ENCODE measurements at places on chromosomes 5 and 9.
A peak's percentile ranks its signal among the peaks of the same experiment; 100 is the strongest.

GRCh38 chr5:76590027-76590426, 33.2 kb downstream of the F2RL2 start:
- no peak for DNase-seq

DNA sequence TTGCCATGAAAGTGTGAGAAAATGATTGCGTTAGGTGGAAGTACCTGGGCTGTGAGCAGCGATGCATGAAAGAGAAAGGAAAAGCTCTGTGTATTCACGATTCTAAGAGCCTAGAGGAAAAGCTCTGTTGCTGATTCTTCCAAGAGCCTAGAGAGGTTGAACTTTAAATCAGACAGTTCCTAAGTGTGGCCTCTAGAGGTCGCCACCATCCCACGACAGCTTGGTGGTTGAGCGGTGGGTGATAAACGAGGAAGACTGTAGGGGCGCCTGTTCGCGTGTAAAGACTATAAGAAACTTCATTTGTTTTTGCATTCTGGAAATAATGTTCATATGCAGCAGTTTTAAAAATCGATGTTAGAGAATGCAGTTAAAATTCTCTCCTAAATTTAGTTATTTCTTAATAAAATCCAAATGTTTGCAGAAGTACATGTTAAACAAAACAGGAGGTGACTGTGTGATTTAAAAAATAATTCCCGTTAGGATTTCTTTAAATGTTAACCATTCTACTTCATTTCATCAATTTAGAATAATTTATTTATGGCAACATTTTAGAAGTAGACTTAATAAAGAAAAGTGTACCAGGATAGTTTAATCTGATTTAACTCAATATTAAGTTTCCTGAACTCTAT, 107.7 kb downstream of the TENT4A start:
- no peak for DNase-seq

GRCh38 chr5:160869989-160870521, 18.0 kb upstream of the ATP10B start:
- DNase-seq = no peak

DNA sequence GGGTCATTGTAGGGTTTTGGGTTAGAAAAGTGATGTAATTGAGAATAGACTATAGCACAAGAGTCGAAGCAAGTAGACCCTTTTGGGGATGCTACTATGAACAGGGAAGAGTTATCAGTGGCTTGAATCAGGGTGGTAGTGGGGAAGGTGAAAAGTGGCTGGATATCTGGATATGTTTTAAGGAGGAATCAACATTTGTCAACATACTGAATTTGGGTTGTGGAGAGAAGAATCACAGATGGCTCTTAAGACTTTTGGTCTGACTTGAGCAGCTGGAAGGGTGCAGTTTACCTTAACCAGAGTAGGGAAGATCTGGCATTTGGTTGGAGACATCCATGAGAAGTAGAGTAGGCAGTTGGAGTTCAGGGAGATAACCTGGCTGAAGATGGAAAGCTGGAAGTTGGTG, 38.5 kb upstream of the FCHO2 start:
- DNase-seq = no peak

GRCh38 chr5:171152382-171152781, 156.7 kb upstream of the TLX3 start:
- no peak for DNase-seq

GRCh38 chr9:65409471-65409980, 124.5 kb upstream of the FOXD4L5 start:
- DNase-seq = no peak

DNA sequence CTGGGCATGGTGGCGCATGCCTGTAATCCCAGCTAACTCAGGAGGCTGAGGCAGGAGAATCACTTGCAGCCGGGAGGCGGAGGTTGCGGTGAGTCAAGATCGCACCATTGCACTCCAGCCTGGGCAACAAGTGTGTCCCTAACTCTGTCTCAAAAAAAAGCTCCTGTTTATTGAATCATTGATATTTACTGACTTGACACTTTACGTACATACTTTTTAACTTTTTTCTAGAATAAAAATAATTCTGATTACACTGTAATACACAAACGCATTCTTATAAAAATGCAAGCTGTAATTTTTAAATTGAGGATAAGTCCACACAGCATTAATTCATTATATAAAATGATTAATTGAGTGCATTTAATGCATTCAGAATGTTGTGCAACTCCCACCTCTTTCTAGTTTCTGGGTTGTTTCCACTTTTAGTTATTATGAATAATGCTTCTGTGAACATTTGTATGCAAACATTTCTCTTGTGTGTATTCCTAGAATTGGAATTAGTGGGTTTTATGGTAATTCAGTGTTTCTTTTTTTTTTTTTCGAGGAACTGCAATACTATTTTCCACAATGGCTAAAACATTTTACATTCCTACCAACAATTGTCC, 15.7 kb downstream of the ERCC6L2 start:
- DNase-seq = no peak

- DNase-seq = no peak
Measured at GRCh38 chr5:178207917-178208280, 3.6 kb downstream of the HNRNPAB start.

DNA sequence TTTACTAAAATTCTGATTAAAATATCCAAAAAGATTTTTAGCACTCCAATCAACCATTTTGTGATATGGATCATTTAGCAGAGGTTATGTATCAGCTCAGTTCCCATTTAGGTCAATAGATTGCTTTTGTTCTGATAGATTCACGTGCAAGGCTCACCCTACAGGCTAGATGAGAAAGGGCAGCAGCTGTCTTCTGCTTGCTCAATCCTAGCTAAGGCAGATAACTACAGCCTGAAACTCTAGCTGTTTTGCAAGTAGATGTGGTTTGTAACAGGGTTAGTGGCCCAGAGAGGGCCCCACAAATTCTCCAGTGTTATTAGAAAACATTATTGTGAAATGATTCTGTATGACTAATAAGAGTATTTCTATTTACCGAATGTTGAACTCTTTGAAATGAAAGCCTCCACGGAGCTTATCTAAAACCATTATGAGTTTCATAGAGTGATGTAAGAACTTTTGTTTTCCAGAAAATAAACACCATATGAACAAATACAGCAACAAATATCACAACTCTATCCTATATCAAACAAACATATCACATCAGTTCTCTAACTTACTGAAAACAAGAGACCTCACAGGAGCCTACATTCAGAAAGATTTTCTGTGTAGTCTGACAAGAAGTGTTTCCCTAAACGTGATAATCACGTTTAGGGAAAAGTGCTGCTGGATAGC, 841.9 kb upstream of the ACO1 start:
- DNase-seq = no peak

DNA sequence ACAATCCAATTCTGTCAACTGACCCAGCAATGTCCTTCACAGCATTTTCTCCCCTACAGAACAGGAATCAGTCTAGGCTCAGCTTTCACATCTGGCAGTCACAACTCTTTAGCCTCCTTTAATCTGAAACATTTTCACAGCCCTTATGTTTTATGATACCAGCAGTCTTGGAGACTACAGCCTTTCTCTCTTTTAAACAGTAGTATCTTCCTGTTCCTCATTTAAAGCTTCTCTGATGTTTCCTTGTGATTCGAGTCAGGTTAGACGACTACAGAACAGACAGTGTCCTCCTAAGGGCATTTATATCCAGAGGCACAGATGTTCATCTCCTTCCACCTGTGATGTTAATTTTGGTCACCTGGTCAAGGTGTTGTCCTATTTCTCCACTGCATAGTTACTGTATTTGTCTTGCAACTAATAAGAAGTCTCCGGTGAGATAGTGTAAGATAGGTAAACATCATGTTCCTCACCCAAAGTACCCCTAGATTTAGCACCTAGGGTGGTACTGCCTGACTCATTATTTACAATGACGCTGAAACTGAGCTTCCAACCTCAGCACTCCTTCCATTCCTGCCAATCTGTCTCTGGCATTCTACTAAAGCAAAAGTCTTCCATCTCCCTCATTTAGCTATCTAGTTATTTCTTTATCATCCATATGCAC, 20.7 kb downstream of the TTC39B start:
- no peak for DNase-seq

DNA sequence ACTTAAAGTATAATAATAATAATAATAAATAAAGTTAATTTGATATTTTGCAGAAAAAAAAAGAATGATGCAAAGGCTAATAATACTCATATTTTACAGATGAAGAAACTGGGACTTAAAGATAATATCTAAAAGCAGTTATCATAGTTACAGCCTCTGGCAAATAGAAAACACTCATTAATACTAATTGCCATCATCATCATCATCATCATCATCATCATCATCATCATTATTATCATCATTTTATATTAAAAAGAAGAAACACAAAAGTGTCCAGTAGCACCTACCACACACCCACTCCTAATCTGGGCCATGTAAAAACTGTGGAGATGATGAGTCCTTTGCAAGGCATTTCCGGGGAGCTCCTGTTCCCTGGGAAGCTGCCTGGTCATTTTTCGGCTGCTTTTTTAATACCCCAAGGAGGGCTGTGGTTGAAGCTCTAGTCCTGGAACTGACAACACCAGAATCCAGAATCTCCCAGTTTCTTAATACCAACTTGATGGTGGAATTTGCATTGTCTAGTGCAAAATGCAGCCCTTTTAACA, 70.8 kb downstream of the HTR4 start:
- DNase-seq = no peak

GRCh38 chr5:159310511-159310910, 19.8 kb downstream of the IL12B start:
- DNase-seq = peak; percentile 42

DNA sequence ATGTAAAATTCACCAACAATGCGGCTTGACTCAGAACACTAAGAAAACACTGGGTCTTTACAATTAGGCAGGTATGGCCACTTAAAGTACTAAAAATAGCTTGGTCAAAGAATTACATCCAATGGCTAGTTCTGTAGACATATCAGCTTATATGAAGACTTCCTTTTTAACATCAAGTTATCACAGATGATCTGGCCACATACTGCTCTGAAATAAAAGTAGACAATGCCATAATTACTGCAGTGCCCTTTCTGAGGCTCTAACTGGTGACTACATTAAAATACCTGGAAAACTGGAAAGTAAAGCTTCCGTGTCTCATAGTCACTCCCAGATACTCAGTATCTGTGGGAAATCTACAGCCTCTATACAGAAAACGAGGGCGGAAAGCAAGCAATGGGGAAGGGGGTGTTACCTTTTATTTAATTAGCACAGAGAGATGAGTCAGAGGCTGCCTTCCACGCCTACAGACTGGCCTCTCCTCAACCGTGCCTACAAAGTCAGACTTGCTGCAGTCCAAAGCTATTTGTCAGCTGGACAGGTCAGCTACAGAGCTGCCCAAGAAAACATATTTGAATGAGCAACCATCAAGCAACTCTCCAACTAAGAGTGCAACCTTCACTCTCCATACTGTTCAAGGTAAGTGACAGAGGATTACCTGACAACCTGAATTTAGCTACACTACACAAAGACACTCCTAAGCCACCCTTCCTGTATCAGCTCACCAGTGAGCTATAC, 8.7 kb downstream of the SERINC5 start:
- DNase-seq = no peak

- DNase-seq = no peak
Measured at GRCh38 chr5:169548315-169548714, 35.3 kb upstream of the SPDL1 start.

- no peak for DNase-seq
Measured at GRCh38 chr5:116813906-116814305, 239.3 kb upstream of the SEMA6A start.

DNA sequence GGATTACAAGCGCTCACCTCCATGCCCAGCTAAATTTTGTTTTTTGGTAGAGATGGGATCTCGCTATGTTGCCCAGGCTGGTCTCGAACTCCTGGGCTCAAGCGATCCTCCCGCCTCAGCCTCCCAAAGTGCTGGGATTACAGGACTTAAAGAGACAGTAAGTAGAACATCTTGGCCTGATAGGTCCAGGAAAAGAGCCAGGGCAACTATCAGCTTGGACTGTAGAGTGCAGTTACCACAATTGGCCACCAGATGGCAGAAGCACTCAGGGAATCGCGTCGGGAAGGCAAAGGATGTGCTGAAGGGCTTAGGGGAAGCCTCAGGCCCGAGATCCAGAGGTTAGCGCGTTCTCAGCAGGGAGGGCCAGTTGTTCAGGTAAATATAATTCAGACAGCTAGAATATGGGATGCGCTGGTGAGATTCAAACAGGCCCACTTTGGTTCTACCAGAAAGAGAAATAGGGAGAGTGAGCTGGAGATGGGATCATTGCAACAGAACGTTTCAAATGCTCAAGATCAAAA, 21.5 kb downstream of the C9orf57 start:
- DNase-seq = peak; percentile 54

DNA sequence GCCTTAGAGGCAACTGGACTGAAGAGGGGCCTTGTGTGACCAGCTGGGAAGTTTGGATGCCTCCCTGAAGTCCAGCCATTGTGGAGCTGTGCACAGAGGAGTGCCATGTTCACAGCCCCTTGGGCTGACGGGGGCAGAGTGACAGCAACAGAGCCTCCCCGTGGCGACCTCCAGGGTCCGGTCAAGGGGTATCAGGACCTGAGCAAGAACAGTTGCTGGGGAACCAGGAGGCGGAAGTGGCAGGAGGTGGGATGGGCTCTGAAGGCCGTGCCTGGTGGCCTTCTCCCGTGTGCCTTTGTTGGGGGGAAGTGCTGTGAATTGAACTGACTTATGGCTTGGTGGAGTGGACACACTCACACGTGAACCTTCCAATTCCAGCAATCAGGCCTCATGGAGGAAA, 14.0 kb downstream of the BNIP1 start:
- no peak for DNase-seq

DNA sequence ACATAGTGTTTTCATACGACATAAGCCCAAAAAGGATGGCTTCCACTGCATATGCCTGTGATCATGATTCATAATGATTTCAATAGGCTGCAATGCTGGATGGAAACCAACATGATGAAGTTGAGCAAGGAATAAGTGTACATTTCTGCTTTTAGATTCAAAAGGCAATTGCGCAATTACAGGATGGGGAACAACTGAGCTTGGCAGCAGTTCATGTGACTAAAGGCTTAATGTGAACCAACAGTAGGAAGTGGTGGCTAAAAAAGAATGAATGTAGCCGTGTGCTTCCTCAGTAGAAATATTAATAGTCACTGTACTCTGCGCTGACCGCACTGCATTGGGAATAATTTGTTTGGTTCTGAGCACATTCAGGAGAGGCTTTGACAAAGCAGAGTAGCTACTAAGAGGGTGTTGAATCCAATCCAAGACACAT, 51.2 kb downstream of the SLC1A3 start:
- no peak for DNase-seq

GRCh38 chr5:32522429-32523143, 62.8 kb upstream of the SUB1 start:
- DNase-seq = no peak

GRCh38 chr5:80059354-80059980, 24.3 kb downstream of the THBS4 start:
- DNase-seq = no peak

DNA sequence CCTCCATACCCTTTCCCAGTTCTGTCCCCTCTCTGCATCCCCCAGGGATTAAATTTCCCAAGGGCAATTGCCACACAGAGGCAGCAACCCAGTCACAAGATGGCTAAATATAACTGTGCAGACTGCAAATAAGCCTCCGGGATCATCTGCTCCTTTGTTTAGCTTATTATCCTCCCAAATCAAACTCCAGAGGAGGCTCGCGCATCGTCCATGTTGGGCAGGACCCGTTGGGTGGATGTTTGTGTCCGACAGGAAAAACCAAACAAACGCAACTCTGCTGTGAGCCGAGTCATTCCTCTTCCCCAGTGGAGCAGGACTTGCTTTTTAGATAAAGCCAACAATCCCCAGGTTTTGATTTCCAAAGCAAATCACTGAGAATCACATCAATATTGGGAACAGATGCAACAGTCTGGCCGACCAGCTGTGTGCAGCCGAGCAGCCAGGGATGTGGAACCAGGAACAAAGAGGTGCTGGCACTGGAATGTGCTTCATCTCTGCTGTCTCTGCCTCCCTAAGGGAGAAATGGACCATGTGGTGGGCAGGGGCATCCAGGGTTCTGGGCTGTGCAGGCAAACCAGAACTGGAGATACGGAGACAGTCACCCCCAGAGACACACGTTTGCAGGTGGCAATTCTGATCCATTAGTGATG, 89.8 kb downstream of the PTTG1 start:
- no peak for DNase-seq
